Epithelial cell of umbilical artery (primary cell): ENCODE measurements at places on chromosomes 16 and 17. TPM values are rescaled to one million over a fixed set of nuclear protein-coding genes. Genes with fewer than 3 reads are reported as not detected.

The CEMP1 gene
- total RNA-seq, result not detected in 2 replicates

The FAM20A gene
- 0.30 TPM in 1 of 2 replicates, not detected in the other for total RNA-seq

The TBC1D3B gene
- total RNA-seq, result 0.97 and 1.4 TPM in 2 replicates

The AOC3 gene
- total RNA-seq, result under 0.01 and 0.15 TPM in 2 replicates

The EME1 gene
- total RNA-seq, result 2.6 and 6.4 TPM in 2 replicates

The SLFN12L gene
- total RNA-seq, result 0.15 TPM in 1 of 2 replicates, not detected in the other

The OR2C1 gene
- 0.15 TPM in 1 of 2 replicates, not detected in the other for total RNA-seq

The SOX15 gene
- total RNA-seq, result not detected in 2 replicates

The CIITA gene
- 0.15 TPM in 1 of 2 replicates, not detected in the other for total RNA-seq

The ZG16 gene
- total RNA-seq, result under 0.01 TPM in 1 of 2 replicates, not detected in the other

The CCL2 gene
- 47.4 and 405 TPM in 2 replicates for total RNA-seq

The ABCC3 gene
- total RNA-seq, result 1.6 and 3.3 TPM in 2 replicates

The KRT36 gene
- total RNA-seq, result not detected in 2 replicates

The KDM8 gene
- total RNA-seq, result 1.3 and 2.6 TPM in 2 replicates

The CLEC3A gene
- not detected in 2 replicates for total RNA-seq
